Activated naive CD8-positive, alpha-beta T cell treated with anti-CD3 and anti-CD28 coated beads, Interleukin-2, amount 10 ng/mL, durations not matched to agents 7 days and 5 days (primary cell): ENCODE measurements at places on chromosomes 7 and 10. TPM values are rescaled to one million over a fixed set of nuclear protein-coding genes. Genes with fewer than 3 reads are reported as not detected.

GRCh38 chr7:70744492-70744891 lies 387.5 kb upstream of the GALNT17 start:
- no peak for DNase-seq
- no peaks in the 10 kb centered on the region for H3K36me3 ChIP-seq
- no peak overlapping the region for H3K27ac ChIP-seq
- H3K4me1 ChIP-seq = no peaks in the 10 kb centered on the region
- H3K4me3 ChIP-seq = no peak overlapping the region
- H3K27me3 ChIP-seq = no peaks in the 10 kb centered on the region

Gene GJD4
- total RNA-seq = not detected

Gene PAOX
- total RNA-seq = 7.2 TPM

DNA sequence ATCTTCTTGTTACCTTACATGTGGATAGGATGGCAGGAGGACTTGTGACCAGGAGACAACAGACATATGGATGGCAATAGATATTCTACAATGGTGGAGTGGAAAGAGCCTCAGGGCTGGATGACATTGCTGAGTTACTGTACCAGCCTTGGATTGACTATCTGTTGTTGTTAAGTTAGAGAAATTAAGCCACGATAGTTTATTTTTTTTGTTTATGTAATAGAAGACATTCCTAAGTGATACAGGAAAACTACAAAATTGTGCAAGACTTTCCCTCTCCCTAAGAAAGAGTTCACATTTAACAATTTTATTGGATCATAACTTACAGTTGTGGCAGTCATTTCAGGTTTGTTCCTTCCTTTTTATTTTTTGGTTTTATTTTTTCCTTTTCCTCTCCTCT lies 230.7 kb upstream of the CACNA2D1 start:
- peaks cover 6% of the 10 kb centered on the region for H3K27me3 ChIP-seq
- no peak overlapping the region for H3K4me3 ChIP-seq
- no peak for DNase-seq
- no peak overlapping the region for H3K27ac ChIP-seq
- H3K36me3 ChIP-seq = peaks cover 9% of the 10 kb centered on the region

DNA sequence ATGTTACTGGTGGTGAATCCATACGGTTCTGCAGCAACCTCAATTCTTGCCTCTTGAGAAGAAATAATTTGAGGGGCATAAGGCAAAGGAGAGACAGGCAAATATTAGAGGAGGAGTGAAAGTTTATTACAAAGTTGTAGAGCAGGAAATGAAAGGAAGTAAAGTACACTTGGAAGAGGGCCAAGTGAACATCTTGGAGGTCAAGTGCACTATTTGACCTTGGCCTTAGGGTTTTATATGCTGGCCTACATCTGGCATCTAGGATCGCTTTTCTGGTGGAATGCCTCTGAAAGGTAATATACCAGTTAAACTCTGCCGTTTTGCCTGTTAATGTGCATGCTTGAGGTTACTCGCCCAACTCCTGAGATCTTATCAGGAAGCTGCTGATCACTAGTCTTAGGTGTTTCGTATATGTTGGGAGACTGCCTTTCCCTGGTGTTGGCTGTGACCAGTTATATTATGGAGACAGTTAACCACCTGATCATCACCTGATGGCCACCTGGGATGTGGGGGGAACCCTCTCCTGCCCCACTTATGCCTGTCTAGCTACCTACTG lies 66.1 kb upstream of the CYP2C18 start:
- H3K4me1 ChIP-seq = peaks cover 5% of the 10 kb centered on the region
- no peak overlapping the region for H3K4me3 ChIP-seq
- no peak for DNase-seq
- no peak overlapping the region for H3K27ac ChIP-seq
